ENCODE measurements at places on chromosomes 13 and 19.

- DNase-seq, result no peak
Observed at GRCh38 chr13:32179708-32180107, 135.5 kb downstream of the ZAR1L start.

DNA sequence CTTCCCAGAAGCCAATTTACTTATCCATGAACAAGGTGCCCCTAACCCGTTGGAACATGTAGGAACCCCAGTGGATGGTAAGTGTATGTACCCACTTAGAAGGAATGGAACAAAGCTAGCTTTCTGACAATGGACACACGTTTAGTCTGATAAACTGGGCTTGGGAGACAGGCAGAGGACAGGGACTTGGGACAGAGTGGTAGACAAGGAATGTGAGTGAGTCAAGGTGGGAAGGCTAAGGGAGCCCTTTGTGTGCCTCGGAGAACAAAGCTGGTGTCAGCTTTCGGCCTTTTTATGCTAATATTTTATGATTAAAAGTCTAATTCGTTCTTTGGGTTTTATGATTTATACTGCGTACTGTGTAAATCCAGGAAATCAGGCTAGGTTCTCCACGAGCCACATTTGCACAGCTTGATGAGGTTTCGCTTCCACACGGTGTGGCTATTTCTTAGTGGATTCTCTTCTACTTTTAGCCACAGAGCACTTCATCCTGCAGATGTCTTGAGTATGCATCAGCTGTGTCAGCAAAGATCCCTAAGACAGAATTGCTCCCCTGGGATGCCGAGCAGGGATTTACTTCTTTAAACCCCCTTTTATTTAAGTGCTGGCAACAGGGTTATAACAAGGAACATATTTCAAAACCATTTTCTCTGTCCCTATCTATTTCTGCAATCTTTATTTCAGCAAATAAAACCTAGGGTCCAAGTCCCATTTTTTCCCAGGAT is 258.5 kb downstream of the DLEU7 start:
- no peak for DNase-seq

- no peak for DNase-seq
Observed at GRCh38 chr13:74870865-74871264, 611.1 kb downstream of the TBC1D4 start.

GRCh38 chr19:36153126-36153525 is 879 bp upstream of the COX7A1 start:
- no peak for DNase-seq

GRCh38 chr13:30864433-30865122 is 41.5 kb upstream of the MEDAG start:
- DNase-seq, result no peak

- no peak for DNase-seq
Observed at GRCh38 chr19:15591796-15592195, 23.2 kb upstream of the CYP4F8 start.

- DNase-seq, result no peak
Observed at GRCh38 chr13:44293908-44294735, 79.5 kb upstream of the SERP2 start.

- peak; percentile 40 for DNase-seq
Observed at GRCh38 chr13:50969691-50970090, 60.1 kb downstream of the RNASEH2B start.

GRCh38 chr13:90839061-90839460 is 508.4 kb upstream of the MIR17HG start:
- DNase-seq, result no peak

DNA sequence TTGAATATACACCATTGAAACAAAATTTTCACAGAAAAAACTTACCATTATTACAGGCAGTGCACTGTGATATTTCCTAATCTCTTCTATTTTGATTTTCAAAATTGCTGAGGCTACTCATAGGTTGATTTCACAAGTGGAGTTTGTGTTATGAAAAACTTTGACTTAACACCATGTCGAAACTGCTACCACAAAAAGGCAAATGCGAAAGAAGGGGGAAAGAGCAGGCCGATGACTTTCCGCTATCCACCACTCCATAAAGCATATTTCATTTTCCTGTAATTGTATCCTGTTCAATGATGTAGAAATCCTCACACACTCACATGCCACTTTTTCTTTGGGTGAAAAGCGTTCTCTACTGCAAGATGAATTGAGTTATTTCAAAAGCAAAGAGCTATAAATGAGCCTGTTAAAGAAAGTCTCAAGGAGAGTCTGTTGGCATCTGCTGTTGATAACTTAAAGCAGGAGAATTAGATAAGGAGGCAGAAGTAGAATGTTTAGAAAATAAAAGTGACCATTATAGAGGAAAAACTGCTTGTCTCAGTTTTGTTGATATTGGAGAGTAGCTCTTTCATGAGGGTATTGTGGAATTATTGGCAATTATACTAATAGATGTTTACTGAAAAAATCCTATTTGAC is 18.8 kb downstream of the KL start:
- DNase-seq, result no peak

DNA sequence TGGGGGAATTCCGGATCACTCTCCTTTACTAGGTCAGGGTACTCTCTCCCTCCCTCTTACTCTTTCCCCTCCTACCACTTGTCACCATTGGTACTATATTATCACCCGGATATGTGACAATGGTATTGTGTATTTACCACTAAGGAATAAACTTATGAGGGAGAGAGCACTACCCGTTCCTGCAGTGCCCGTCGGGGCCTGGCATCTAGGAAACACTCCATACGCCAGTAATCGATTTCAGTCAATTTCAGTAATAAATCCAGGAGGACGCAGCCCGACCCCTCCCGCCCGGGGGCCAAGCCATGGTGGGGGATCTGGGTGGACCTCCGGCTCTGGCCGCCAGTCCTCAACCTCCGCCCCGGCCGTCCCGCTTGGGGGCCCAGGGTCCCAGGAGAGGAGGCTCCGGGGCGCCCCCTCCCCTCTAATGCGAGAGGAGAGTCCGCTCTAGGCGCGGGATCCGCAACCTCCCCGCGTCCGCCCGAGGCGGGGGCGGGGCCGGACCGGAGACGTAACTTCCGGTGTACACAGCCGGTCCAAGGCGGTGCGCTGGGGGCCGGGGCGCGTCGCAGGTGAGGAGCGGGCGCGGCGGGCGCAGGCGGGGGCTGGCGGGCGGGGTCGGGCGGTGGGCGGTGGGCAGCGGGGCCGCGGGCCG is at the start of gene GARRE1:
GARRE1 (plus strand) TSS at position 509 of the 652 bp plus-strand sequence. CDS start 45,920 bp downstream, outside the sequence.
- DNase-seq, result peak; percentile 32

- DNase-seq, result no peak
Observed at GRCh38 chr13:22009500-22009899, 338.6 kb downstream of the FGF9 start.

DNA sequence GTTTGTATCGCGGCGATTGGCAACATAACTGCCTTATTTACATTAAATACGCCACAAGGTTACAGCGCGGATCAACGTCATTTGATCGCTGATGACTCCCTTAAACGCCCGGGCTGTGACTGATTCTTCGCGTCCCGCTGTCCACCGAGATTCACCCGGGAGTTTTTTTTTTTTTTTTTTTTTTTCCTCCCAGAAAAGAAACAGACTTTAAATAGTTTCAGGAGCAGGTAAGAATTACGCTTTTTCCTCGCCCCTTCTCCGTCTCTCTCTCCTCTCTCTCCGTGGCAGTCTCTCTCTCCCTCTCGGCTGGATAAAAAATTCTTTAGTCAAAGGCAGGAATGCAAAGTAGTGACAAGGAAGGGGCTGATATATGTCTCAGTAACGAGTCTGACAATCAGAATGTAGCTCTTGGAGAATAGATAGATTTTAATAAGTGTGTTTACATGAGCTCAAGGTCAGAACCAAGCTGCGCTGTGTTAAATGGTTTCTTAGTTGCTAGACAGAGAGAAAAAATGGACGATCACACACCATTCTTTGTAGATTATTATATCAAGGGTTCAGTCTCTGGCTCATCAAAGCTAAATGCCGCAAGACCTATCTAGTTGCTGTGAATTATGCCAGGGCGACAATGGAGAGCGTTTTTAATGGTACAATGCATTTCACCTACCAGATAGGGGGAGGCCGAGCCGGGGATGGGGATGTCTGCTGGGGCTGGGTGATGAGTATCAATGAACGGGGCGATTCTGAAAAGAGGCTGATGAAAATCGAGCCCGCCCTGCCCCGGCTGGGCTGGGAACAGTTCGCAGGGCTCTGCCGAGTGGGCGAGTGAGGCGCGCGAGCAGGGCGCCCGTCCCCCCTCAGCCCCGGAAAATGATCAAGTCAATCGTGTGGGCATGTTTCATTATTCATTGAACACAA is 147.2 kb upstream of the ZNF536 start:
- peak; percentile 33 for DNase-seq

DNA sequence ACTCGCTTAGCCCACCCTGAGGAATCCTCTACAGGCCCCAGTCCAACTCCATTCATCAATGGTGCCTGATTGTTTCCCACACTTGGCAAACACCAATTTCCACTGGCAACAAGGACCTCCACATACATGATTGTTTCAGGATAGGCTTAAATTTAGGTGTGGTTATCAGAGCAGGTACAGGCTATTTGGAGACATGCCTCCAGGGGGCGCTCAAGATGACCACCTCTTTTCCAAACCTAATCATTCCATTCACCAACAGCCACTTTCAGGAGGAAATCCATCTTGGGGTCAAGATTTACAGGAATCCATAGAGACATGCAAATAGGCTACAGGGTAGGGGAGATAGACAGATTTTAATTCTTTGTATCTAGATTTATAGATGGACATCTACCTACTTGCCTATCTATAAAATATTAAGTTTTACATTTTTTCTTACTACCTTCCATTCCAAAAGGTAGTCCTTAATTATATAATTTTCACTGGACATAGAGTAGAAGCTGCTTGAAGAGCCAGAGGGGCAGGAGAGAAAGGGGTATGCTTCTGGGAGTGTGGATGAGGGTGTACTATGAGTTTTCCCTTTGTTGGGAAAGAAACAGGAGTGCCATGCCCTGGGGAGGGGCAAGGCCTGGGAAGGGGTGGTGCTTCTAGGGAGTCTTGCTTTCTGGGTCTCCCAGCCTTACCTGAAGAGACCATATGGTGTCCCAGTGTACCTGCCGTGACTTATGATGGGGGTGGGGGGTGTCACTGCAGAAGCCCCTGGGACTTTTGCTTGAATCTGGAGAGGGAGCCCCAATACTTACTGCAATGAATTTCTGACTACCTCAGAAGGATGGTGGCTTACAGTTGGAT is 14.1 kb upstream of the PCDH8 start:
- DNase-seq, result peak; percentile 1

DNA sequence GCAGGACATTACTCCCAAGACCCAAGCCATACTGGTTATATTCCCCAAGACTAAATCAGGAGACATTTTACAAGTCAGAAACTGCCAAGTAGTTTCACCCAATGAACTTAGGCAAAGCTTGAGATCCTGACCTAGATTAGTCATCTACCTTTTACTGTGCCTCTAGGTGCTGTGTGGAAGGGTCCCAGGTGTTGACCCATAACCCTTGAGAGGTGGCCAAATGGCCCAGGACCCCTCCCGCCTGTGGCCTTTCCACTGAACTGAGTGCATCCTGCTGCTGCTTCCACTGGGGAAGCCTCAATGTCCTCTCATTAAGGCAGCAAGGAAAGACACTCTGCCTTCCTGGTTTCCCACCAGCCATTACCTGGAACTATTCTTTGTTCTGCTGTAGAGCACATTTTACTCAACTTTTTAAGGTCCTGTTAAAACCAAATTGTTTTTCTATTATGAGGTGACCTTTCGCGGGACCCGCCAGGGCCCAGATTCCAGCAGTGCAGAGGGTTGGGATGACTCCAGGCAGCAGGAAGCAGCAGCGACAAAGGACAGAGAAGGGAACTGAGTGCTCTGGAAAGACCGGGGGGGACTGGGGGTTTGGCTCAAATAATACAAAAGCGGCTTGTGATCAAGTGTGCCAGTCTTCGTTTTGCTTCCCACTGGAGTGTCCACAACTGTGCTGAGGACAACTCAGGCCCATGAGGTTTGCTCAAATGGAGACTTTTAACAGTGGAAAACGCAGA is 27.1 kb downstream of the ANKRD10 start:
- no peak for DNase-seq

- DNase-seq, result no peak
Observed at GRCh38 chr13:21663197-21663596, 7.7 kb upstream of the FGF9 start.

- DNase-seq, result no peak
Observed at GRCh38 chr13:108947551-108948030, 318.2 kb downstream of the MYO16 start.

GRCh38 chr19:48718711-48719231 is 754 bp downstream of the MAMSTR start:
- DNase-seq, result no peak

DNA sequence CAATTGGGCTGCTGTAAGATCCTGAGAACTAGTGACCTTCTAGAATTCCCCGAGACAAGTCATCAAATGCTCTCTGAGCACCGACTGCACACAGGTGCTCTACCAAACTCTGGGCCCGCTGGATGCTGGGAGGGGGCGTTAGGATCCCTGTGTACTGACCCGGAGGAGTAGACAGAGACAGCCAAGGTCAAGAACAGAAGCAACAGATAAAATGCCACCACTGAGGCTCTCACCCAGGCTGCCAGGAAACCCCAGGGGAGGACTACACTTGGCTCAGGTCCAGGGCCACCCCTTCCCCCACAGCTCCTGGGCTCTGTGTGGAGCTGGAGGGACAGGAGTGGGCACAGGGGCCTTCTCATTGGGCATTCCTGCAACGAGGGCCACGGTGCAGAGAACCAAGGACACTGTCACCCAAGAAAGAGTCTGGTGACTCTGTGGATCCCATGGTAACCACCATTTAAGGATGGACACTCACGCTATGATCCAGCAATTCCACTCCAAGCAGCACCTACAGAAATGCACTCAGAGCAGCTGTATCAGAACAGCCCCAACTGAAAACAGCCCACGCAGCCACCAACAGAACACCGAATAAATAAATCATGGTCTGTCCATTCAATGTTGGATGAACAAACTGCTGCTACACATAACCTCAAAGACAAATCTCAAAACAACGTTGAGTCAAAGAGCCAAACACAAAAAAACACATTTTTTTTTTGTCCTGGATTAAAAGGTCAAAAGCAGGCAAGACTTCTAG is 16.8 kb upstream of the SLC35E1 start:
- no peak for DNase-seq

- no peak for DNase-seq
Observed at GRCh38 chr13:45541806-45542205, 73.7 kb downstream of the ERICH6B start.

DNA sequence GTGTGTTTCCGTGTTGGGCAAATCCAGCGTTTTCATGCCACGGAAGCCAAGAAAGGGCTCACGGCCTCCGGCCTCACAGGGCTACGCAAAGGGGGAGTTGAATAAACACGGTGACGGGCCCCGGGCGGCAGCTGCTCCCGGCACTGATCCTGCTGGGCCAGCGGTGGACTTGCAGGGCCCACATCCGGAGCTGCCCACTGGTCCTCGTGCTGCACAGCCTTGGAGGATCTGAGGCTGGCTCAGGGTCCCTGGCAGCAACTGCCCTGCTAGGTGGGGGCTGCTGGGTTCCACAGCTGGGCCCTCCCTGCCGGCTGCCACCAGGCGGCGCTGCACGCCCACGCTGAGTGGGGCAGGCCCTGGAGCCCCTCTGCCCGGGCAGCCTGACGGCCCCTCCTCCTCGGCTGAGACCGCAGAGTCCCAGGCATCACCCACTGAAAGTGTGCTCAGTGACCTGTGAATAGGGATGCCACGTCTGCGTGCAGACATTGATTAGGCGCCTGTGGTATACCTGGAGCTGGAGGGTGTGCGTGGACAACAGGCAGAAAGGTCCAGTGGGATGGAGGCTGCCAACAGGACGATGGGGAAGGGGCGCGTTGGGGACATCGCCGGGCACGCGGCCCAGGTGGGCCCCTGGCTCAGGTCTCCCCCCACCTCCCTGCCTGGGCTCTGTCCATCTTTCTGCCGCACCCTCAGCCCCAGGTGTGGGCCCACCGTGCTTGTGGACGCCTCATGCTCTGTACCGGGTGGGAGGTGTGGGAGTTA is 5.3 kb upstream of the HCN2 start:
- DNase-seq, result no peak

- DNase-seq, result no peak
Observed at GRCh38 chr13:43797869-43798268, 11.1 kb upstream of the ENOX1 start.
